ENCODE measurements at places on chromosomes 6 and 20.

DNA sequence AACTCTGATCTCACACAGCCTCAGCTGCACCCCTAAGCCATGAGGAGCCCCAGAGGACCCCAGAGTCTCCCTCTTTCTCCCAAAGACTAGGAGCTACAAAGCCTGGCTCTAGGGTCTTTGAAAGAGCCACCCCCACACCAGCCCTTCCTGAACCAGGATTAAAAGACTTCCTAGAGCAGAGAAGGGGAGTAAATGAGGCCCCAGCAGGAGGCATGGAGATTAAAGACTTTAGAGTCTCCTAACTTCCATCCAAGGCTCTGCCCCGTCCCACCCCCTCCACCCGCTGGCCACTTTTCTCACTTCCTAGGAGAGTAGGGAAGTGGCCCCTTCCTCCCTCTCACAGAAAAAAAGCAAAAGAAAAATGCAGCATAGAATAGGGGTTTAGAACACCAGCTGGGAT is 1.7 kb downstream of the PREX1 start:
- no peak for DNase-seq

GRCh38 chr20:56483970-56484369 is 15.5 kb downstream of the RTF2 start:
- DNase-seq, result no peak

DNA sequence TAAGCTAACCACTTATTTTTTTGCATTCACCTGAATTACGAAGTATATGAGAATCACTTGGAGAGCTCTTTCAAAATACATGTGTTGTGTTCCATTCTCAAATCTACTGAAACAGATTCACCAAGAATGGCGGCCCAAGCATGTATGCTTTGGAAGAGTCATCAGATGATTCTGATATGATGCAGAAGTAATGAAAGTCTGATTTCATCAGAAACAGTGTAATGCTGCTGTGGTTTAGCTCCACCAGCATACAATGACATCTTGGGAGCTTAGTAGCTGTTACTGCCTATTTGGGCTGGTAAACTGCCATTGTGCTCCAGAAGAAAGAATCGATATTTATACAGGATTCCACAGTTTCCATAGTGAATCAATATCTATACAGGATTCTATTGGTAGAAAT is 52.9 kb downstream of the UBR2 start:
- no peak for DNase-seq

DNA sequence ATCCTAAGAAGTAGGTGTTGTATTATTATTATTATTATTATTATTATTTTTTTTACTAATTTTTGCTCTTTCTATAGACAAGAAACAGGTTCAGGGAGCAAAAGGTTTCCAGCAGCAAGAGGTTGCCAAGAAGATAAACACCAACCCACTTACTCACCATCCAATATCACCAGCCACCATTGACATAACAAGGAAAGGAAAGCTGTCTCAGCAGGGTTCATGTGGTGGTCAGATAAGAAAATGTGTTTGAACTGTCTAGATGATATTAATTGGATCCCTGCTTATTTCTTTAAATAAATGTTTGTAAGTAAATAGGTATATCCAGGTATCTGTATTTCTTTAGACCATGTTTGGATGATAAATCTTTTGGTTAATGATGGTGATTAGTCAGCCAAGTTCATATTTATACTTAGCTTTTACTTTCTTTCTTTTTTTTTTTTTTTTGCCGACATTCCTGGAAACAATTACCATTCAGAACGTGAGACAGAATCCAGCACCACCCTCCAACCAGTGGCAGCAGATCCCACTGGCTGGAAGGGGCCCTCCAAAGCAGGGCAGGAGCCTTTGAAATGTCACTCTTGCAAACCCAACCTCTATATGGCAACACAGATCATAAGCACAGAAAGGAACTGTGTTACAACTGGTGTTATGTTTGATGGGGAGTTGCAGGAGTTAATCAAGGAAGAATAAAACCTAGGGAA is 139.2 kb upstream of the ECI2 start:
- DNase-seq, result no peak

DNA sequence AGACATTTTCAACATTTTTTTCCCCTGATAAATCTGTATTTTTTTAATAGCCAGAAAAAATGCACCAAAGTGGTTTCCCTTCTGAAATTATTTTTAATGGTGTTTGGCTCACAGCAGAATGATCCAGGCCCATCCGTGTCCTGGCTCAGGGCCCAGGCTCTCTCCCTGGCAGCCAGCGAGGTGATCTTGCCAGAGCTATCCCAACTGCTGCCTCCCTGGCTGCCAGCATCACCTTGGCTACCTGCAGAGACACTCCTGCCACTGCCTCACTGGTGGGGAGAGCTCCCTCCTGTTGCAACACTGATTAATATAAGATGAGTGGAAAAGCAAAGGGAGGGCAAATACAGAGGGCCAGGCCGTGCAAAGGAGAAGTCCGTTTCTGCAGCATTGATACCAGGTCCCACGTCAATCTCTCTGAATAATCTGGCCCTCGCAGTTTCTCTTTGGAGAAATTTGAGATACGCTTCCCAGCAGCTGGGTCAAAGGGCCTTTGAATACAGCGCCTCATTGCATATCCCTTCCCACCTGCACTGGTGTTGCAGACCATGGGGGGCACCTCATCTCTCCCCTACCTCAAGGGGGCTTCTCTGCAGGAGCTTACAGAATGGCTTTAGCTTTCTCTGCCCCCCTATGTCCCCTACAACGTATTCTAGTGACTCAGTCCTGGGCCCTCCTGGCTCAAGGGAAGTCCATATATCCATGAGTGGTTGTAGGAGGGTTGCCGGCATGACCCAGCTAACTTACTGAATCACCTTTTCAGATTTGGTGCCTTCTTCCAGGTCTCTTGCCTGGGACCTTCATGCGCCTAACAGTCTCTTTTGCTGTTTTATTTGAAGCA is 12.8 kb upstream of the DSTN start:
- no peak for DNase-seq

GRCh38 chr20:49894073-49894470 is 21.3 kb downstream of the SPATA2 start:
- peak; percentile 52 for DNase-seq

DNA sequence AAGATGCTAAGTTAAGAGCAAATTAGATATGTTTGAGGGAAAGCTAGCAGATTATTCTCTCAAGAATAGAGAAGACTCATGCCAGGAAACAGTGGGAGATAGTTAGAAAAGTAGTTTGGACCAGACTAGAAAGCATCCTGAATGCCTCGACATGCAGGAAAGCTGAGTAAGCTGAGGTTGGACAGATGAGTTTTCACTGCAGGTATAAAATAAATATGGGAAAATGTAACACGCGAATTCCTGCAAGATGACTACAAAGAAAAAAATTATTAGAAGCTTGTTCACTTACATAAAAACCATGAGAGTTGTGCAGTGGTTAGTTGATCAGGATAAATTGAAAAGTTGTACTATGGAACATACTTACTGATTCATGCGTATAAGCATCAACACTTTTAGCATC is 484.2 kb upstream of the MANEA start:
- no peak for DNase-seq

- no peak for DNase-seq
Measured at GRCh38 chr6:18264923-18265377, 620 bp upstream of the DEK start.

DNA sequence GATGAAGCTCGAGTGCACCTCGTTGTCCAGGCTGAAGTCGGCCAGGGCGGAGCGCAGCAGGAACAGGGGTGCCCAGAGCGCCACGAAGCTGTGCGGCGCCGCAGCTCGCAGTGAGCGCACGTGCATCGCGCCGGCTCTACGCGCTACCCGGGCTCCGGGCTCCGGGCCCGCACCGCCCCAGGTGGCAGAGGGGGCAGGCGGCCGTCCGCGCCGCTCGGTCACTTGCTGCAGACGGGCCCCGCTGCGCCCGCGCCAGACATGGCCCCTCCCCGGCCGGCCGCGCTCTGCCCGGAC is 497 bp downstream of the BMP7 start:
- DNase-seq, result no peak

GRCh38 chr20:14765370-14765701 is 427.9 kb upstream of the FLRT3 start:
- DNase-seq, result no peak

DNA sequence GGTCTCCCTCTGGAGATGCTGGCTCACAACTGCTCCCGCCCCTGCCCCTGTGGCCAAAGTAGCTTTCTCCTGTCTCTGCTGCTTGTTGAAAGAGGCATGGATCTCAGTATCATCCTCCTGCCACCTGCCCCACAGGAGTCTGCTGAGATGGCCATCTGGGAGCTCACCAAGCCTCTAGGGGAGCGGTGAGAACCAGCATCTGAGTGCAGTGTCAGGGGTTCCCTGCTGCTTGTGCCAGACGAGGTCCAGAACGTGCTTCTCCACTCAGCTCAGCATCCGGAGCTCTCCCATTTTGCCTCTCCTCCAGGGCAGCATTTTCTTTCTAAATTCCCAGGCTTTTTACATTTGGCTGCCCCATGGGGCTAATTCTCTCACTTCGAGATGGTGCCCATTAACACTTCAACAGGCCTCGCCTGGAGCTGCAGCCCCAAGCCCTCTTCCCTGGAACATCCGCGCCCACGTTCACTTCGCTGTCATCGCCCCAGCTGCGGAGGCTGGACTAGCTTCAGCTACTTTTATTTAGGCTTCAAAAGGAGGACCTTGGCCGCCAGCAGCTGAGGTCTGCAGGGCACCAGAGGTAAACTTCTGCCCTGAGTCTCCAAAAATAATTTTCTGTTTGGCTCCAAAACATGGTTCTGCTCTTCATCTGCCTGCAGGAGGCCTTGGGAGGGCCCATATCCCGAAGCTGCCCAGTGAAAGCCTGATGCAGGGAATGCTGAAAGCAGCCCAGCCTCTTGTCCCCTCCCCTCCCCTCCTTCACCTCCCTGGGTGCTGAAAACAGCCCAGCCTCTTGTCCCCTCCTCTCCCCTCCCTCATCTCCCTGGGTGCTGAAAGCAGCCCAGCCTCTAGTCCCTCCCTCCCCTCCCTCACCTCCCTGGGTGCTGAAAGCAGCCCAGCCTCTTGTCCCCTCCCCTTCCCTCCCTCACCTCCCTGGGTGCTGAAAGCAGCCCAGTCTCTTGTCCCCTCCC is 25.2 kb upstream of the MLN start:
- no peak for DNase-seq

GRCh38 chr20:36035745-36036144 is 67.4 kb downstream of the CNBD2 start:
- no peak for DNase-seq

- DNase-seq, result no peak
Measured at GRCh38 chr6:39061182-39061581, 12.6 kb downstream of the GLP1R start.

DNA sequence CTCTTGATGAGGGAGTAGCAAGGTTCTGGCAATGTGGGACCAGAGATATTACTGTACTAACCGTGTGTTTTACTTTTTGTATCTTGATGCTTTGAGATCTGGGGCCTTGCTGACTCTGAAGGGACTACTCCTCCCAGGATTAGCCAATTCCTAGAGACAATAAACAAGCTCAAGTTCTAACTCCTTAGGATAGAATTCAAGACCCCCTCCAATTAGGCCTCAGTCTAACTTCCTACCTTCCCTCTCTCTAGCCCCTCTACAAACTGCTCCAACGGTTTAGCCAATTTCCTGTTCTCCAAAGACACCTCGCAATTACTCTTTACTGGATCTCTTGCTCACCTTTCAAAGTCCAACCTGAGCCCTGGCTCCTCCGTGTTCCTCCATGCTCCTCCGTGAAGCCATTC is 158.7 kb upstream of the JARID2 start:
- no peak for DNase-seq

- DNase-seq, result peak; percentile 73
Measured at GRCh38 chr20:64083378-64083803, 807 bp downstream of the LKAAEAR1 start.

- no peak for DNase-seq
Measured at GRCh38 chr20:7151676-7152470, 384.4 kb downstream of the BMP2 start.

DNA sequence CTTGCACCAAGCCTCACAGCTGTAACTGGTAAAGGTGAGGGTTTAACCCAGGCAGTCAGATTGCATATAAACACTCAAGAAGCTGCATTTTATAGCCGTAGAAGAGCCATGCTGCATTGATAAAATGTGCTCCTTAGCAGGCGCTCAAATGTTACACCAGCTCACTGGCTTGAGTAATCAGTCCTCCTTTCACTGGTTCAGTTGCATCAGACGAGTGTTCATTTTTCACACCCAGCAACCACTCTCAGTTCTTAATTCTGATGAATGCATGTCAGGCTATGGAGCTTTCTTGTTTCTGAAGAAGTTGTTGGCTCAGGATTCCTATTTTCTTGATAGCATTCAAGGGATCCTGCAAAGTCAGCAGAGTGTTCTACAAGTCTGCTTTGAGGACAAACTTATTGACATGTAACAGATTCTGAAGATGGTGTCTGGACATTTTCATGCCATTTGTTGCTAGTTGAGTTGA is 198.3 kb downstream of the PLCB1 start:
- no peak for DNase-seq

DNA sequence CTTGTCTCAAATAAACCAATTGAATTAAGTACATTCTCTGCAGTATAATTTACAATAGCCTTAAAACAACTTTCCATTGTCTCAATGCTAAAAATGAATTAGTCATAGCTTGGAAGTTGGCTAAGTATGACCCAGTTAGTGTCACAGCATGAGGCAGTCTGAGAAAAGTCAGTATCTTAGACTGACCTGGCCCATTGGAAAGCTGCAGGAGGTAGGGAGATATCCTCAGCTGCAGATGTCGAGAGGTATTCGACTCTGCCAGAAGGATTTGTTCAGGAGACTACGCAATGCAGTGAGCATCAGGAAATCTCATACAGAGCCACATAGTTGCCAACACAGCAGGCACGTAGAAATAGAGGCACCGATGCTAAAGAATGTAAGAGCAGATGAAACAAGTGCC is 350.9 kb upstream of the NRSN1 start:
- no peak for DNase-seq

GRCh38 chr6:110325197-110325596 is 33.0 kb downstream of the METTL24 start:
- DNase-seq, result no peak

GRCh38 chr6:149634315-149634714 is 14.2 kb downstream of the KATNA1 start:
- DNase-seq, result no peak

GRCh38 chr6:3195695-3196497 is 31.6 kb downstream of the TUBB2B start:
- DNase-seq, result no peak

DNA sequence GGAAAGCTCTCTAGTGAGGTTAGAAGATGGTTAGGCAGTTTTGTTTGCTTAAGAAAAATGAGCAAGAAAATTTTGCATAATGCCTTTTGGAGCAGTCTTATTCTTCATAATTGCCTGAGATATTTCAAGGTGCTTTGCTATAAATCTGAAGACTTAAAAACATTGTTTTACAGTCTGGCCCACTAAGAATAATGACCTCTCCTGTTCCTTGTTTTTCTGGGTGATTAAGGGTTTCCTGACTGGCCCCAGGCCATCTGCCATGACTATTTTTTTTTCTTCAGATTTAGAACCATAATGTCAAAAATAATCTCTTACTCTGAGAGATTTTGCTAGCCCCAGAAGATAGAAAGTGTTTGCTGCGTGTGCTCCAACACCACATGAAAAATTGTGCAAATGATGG is 72.3 kb upstream of the CENPW start:
- no peak for DNase-seq

DNA sequence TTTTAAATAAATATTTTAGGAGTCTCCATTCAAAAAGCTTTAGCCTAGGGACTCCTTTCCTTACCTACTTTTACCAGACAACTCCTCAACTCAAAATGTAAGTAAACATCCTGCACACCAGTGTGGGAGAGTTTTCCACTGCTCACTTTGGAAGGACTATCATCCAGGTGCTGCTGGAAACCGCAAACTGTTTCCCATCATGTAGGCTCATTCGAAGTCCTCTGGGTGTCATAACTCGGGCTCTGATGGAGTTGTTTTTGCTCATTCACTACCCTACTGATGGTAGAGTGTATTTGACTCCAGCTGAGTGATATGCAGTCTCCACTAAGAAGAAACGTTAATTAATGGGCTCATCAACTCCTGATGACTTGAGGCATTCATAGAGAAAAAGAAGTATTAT is 136.5 kb upstream of the AKAP12 start:
- DNase-seq, result no peak

Data from activated CD4-positive, alpha-beta memory T cell treated with anti-CD3 and anti-CD28 coated beads, Interleukin-2, amount 10 ng/mL, durations not matched to agents 7 days and 5 days (primary cell).